ENCODE measurements at places on chromosomes 7 and 10.

DNA sequence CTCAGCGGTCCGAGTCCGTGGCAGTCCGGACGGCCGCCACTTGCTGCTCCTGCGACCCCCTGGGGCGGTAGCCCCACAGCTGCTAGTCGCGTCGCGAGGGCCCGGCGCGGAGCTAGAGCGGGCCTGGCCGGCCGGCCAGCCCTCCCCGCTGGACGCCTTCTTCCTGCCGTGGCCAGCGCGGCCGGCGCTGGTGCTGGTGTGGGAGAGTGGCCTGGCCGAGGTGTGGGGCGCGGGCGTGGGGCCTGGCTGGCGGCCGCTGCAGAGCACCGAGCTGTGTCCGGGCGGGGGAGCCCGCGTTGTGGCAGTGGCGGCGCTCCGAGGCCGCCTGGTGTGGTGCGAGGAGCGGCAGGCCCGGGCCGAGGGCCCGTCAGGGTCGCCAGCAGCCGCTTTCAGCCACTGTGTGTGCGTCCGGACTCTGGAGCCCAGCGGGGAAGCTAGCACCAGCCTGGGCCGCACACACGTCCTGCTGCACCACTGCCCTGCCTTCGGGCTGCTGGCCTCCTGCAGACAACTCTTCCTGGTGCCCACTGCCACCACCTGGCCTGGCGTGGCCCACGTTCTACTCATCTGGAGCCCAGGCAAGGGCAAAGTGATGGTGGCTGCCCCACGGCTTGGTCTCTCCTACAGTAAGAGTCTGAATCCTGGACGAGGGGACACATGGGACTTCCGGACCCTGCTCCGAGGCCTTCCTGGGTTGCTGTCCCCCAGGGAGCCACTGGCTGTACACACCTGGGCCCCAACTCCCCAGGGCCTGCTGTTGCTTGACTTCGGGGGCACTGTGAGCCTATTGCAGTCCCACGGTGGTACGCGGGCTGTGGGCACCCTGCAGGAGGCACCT, 631 bp downstream of the HPS6 start:
- no peak for DNase-seq

- no peak for DNase-seq
Measured at GRCh38 chr10:129035052-129035827, 431.8 kb upstream of the MGMT start.

DNA sequence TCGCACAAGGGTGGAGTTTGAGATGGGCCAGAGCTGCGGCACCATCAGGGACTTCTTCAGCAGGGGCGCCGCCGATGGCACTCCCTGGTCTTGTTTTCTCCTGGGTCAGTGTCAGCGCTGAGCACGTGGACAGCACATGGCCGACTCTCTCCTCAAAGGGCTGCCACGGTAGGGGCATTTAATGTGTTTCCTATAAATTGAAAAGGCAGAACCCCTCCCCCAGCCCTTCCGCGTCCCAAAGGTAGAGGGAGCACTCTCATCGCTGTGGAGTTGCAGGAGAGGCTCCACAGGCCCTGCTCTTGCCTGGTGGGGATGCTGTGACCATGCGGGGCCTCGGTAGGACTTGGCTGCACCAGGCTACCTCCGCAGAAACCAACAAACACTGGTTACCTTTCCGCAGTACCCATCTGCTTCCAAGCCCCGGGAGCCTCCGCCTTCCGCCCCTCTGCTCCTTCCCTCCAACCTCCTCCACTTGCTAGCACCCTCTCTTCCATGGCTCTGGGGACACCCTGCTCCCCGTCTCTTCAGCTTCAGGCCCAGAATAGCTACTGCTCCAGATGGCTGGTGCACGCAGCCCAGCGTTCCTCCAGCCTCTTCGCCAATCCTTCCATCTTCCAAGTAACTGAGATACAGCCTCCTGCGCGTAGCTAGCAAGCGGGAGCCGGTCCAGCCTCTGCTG, 166.3 kb upstream of the ADCY1 start:
- DNase-seq = no peak

GRCh38 chr7:94436700-94437099, 42.0 kb downstream of the COL1A2 start:
- DNase-seq = no peak

DNA sequence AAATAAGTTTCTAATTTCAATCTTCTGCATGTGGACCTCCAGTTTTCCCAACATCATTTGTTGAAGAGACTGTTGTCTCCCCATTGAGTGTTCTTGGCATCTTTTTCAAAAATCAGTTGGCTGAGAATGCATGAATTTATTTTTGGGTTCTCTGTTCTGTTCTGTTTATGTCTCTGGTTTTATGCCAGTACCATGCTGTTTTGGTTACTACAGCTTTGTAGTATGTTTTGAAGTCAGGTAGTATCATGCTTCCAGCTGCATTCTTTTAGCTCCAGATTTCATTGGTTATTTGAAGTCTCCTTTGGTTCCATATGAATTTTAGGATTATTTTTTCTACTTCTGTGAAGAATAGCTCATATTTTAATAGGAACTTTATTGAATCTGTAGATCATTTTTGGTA, 21.2 kb upstream of the SFTPD start:
- DNase-seq = no peak

DNA sequence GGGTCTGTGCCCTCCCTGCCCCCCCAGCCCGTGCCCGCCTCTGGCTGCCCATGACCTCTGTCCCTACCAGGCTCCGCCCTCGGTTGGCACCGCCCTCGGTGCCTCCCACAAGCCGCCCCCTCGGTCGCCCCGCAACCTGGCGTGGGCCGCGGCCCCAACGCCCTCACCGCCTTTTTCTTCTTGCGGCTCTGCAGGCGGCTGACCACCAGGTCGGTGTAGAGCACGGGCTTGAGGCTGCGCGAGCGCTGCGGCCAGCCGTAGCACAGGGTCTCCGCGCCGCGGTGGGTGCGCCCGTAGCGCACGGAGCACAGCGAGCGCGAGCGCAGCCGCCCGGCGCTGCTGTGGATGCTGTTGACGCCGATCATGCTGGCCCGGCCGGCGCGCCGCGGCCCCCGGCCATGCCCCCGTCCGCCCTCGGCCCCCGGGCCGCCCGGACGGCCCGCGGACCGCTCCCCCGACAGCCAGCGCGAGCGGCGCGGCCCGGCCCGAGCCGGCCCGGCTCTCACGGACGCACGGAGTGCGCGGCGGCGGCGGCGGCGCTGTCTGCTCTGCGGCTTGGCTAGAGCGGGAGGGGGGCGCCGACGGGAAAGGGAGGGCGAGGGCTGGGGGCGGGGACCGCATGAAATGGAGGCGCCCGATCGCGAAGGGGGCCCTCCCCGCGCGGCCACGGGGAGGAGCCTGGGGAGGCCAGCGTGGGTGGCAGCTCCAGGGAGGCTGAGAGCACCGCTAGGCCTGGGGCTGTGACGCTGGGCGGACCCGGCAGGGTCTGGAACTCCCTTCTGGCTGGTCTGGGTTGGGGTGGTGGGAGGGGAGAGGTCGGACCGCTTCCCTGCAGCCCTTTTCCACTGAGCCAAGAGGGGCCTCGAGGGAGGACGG, 9.6 kb downstream of the PSD start:
- DNase-seq = no peak

DNA sequence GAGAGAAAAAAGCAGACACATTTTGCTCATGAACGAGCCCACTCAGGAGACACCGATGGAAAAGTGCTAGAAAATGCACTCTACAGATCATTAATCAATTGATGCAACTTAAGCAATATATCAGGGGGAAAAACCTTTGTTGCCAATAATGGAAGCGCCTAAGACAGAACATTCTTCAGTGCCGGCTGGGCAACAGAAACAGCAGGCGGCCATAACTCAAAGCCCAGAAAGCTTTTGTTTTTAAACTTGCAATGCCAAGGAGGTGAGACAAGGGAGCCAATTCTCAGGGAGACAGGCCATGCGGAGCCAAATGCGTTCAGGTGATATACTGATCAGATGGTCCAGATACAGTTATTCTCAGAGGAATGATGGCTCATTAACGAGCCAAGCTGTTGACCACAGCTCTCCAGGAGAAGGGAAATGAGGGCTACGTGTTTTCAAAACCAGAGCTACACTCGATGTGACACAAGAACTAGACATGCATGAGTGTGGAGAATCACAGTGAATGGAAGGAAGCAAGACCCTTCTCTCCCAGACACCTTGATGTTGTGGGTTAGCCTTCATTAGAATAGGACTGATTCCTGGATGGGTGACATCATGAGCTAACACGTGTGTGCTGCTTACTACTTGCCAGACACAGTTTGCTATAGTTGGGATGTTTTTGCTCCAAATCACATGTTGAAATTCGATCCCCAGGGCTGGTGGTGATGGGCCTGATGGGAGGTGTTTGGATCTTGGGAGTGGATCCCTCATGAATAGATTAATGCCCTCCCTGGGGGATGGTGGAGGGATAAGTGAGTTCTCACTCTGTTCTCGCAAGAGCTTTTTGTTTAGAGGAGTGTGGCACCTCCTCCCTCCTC, 79.1 kb upstream of the KCNMA1 start:
- no peak for DNase-seq

GRCh38 chr10:110101464-110102144, 93.8 kb downstream of the ADD3 start:
- no peak for DNase-seq

GRCh38 chr10:4427532-4427931, 398.5 kb upstream of the AKR1E2 start:
- DNase-seq = no peak

DNA sequence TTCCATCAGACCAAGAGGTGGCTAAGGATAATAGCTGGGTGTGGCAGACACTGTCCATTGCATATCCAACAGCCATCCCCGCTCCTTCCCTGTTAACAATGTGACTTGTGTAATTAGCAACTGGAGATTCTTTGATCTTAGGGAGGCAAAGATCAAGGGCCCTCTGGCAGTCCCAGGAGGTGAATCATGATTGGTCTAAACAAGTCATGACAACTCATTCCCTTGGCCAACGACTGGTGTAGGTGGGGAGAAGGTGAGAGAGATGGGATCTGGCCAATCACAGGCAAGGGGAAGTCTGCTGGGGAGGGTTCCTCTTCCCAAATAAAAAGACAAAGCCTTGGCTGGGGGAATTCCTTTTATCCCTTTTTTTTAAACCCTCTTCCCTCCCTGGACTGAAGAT, 46.2 kb upstream of the COMTD1 start:
- DNase-seq = no peak

- no peak for DNase-seq
Measured at GRCh38 chr10:77669892-77670291, 32.3 kb upstream of the KCNMA1 start.

DNA sequence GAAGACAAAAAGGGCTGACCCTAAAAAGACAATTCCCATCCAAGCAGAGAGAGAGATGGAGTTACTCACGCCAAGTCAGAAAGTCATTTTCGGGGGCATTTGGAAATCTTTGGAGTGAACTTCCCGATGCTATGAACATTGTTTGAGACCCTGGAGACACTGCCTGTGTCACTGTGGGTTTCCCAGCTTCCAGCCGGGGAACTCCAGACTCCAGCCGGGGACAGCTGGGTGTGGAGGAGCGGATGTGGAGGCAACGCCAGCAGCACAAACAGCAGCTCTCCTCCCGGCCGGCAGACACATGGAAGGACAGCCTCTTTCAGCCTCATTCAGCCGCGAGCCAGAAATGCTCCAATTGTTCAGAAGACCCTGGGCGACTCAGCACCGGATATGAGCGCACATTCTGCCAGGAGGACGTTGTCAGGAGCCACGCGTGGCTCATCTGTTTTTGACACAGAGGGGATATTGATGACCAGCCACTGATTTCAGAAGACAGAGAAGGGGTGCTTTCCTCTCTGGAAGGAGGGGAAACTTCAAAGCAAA, 97.6 kb downstream of the PRPF18 start:
- DNase-seq = no peak
